ENCODE measurements at places on chromosomes 2 and 18.

DNA sequence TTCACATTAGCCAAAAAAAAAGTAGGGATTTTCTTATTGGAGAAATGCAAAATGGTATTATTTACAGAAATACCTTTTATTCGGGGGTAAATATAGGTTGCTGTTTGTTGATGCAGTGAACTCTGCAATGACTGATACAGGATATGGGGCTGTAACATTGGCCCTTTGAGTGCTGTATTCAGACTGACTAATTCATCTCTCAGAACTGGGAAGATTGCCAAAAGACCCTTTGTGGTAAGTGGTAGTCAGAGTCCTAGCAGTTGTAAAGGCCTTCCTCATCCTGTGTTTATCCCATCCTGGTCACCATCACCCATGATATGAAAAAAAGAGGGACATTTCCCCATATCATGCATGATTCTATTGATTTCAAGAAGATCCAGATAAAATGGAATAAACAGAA lies 14.0 kb upstream of the DCC start:
- DNase-seq = peak; percentile 79

DNA sequence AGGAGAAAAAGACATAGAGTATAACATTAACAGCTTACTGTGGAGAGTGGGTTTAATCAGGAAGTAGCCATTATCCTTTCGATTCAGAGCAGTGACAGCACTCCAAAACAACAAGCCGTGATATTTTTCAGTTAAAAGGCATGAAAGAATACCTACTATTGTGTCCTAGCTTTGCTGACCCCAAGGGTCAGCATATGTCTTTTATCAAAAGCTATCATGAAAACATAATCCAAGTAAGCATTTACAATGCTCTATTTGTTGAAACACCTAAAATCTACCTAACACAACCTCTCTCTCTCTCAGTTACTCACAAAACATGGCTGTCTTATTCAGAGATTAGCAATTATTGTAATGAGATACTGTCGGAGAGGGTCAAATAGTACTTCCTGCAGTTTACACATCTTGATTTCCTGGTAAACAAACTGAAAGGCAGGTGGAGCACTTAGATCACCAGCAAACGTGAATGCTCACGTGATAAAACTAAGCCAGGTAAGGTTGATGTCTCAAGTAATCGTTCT lies 100.0 kb downstream of the BAZ2B start:
- no peak for DNase-seq

GRCh38 chr2:107932979-107933378 lies 53.3 kb upstream of the SLC5A7 start:
- no peak for DNase-seq

- DNase-seq = peak; percentile 23
Observed at GRCh38 chr18:65235966-65236624, 514.7 kb upstream of the CDH7 start.

- DNase-seq = no peak
Observed at GRCh38 chr2:57156231-57156924, 890.2 kb upstream of the VRK2 start.

DNA sequence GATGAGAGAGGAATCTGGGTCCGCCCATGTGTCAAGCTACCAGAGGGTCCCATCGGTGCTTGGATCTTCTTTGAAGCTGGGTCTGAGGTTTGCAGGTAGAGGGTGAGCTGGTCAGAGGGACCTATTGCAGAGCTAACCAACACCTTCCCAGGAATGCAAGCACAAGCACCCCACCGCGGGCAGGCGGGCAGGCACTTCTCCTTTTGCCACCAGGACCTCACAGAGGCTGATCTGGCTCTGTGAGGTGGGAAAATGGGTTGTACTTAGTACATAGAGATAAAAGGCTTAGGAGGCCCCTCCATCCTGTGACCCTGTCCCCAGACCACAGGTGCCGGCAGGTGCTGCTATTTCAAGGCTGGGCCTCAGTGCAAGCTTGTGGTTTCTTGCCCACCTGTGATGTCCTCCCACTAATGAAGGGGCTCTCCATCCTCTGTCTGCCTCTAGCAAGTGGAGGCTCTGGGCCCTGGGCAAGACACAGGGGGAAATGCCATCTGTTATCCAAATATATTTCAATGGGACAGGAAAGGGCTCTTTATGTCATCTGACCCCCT lies 31.4 kb upstream of the IL37 start:
- DNase-seq = no peak

GRCh38 chr2:8368463-8368862 lies 313.4 kb upstream of the ID2 start:
- no peak for DNase-seq

DNA sequence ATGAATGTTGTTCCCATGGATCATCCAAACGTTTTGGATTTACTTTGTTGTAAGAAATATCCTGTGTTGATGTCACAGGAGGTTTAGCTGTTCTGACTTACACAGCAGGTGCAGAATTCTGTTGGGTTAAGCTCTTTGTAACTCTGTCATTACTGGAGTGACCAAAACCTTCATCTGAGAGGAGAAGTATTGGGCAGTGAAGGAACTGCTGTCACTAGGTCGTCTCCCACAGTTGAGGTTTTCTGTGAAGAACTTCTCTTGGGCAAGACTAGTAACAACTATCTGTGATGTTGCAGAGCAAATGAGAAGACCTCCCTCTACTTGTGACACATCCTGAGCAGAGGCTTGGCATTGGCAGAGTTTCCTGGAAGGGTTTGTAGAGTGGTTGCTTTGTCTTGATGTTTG lies 2.9 kb downstream of the SPTBN1 start:
- DNase-seq = peak; percentile 76

DNA sequence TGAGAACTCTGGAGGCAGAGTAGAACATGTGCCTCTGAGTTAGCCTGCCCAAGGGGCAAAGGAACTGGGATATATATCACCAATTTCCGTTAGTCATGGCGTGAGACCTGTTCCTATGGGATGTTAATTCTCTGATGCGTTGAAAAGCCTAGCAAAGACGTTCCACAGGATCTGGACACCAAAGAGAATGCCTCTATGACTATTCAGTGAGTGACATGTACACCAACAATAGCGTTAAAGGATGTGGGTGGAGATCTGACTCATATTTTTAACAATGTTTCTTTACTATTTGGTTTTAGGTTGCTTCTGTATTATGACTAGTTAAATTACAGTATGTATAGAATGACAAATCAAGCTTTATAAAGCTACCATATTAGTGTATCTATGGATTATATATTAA lies 320.9 kb upstream of the MC4R start:
- DNase-seq = no peak
